NCI-H2081 (cell line): ENCODE measurements at places on chromosomes 13 and 19.

- DNase-seq = no peak
Measured at GRCh38 chr19:49333418-49333805, 1.8 kb upstream of the CD37 start.

- no peak for DNase-seq
Measured at GRCh38 chr13:111503905-111504695, 183.7 kb downstream of the TEX29 start.

DNA sequence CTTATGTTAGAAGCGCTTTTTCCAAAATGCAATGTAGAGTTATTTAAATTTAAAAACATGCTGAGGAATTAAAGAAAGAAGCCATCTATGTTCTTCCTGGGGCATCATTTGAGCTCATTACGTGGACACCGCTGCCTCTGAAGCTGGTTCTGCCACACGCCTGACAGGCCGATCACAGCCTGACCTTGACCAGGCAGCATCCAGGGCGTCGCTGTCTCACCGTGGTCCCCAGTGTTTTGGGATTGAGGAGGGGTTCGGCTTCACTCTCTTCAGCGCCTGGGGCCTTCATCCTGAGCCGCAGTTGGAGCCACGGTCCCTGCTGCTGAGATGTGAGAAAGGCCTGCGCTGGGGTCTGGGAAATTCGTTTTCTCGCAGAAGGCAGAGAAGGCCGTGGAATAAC is 64.0 kb downstream of the ATP11A start:
- no peak for DNase-seq

DNA sequence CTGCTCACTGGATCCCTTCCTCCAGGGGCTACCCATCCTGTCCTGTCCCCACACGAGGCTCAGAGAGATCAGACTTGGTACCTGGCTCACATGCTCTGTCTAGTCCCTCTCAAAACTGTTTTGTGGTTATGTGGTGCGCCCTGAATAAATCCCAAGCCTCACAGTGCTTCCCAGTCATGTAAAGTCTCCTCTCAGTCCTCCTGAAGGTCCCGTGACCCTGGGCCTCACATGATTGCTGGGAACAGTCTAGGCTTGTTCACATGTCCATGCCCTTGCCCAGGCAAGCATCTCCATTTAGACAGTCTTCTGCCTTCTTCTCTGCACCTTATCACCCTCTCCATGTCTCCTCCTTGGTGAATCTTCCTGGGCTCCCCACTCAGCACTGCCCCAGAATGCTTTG is 36.0 kb upstream of the POU2F2 start:
- DNase-seq = no peak

GRCh38 chr13:51221674-51222036 is 543 bp upstream of the FAM124A start:
- no peak for DNase-seq

GRCh38 chr19:28605501-28606268 is 607.3 kb downstream of the UQCRFS1 start:
- DNase-seq = no peak

DNA sequence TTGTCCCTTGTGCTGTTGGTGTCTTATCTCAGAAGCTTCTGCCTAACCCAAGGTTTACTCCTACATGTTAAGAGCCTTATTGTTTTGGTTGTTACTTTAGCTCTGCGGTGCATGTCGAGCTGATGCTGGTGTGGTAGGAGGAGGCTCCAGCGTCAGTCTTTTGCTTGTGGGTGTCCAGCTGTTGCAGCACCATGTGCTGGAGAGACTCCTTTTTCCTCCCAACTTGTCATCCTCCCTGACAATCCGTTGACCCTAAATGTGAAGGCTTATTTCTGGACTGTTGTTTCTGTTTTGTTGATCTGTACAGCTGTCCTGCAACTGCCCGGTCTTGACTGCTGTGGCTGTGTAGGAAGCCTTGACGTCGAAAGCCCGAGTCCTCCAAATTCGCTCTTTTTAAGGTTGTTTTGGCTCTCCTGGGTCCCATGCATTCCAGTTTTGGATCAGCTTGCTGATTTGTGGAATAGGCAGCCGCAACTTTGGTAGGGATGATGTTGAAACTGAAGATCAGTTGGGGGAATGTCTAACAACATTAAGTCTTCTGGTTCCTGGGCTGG is 15.3 kb downstream of the NAXD start:
- DNase-seq = no peak

- DNase-seq = no peak
Measured at GRCh38 chr19:36745870-36746269, 26.7 kb downstream of the ZNF850 start.

DNA sequence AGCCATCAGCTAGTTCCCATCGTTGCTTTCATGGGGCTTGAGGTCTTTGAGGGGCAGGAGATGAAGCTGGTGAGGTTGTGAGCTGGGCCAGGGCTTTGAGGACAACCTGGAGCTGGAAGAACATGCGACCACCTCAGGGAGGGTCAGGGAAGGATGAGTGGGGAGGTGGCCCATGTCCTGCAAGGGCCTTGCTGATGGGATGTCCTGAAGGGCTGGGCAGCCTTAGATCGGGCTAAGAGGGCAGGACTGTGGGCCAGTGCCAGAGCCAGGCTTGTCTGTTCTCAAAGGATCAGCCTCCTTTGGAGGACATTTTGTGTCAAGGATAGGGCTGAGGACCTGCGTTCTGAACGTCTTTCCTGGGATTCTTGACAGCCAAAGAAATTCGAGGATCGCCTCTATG is 10.5 kb downstream of the CYTH2 start:
- no peak for DNase-seq

- DNase-seq = no peak
Measured at GRCh38 chr13:102869948-102870676, 24.3 kb downstream of the ERCC5 start.

GRCh38 chr19:5424192-5424973 is 30.8 kb upstream of the ZNRF4 start:
- no peak for DNase-seq

DNA sequence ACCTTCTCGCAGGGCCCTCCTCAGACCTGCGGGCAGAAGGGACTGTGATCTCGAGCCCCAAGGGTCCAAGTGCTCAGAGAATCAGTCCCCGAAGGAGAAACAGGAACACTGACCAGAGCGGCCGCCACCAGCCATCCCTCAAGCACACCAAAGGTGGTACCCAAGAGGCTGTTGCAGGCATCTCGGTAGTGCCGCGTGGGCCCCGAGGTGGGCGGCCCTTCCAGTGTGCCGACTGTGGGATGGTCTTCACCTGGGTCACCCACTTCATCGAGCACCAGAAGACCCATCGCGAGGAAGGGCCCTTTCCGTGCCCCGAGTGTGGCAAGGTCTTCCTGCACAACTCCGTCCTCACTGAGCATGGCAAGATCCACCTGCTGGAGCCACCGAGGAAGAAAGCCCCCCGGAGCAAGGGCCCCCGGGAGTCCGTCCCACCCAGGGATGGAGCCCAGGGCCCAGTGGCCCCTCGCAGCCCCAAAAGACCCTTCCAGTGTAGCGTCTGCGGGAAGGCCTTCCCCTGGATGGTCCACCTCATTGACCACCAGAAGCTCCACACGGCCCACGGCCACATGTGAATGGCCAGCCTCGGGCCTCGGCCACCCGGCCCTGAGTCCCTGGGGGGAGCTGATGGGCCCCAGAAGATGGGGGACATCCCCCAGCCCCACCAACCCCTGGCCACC is 5.5 kb upstream of the ZNF135 start:
- DNase-seq = no peak

- DNase-seq = no peak
Measured at GRCh38 chr13:97254816-97255215, 32.7 kb downstream of the MBNL2 start.

GRCh38 chr19:19507354-19507753 is 8.0 kb downstream of the TSSK6 start:
- DNase-seq = no peak

DNA sequence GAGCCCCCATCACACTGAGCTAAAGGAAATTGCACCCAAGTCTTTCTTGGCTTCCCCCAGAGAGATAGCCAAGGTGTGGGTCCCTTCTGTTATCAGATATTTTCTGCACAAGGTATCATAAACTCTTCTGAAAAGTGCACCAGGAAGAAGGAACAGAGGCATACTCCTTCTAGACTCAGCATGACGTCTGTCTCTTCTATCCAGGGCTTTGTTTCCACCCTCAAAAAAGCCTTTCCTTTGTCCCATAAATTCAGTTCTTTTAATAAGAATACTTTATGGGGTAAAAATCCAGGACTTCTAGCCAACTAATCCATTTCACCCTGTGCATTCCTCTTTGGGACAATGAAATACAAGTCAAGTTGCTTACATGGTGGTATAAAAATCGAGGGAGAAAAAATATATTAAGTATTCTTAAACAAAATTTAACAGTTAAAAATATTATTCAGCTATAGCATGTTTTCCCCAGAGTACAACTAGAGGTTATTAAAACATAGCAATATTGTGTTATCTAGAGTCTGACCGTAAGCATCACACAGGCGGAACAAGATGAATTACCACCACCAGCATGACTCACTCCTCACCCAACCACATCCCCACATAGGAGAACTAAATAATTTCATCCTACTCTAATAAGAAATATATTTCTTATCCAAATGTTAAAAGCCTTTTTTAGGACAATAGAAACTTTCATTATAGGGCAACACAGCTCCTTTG is 79.9 kb upstream of the GPC6 start:
- DNase-seq = no peak

GRCh38 chr19:48644839-48645619 is 958 bp downstream of the CA11 start:
- DNase-seq = peak; percentile 61

DNA sequence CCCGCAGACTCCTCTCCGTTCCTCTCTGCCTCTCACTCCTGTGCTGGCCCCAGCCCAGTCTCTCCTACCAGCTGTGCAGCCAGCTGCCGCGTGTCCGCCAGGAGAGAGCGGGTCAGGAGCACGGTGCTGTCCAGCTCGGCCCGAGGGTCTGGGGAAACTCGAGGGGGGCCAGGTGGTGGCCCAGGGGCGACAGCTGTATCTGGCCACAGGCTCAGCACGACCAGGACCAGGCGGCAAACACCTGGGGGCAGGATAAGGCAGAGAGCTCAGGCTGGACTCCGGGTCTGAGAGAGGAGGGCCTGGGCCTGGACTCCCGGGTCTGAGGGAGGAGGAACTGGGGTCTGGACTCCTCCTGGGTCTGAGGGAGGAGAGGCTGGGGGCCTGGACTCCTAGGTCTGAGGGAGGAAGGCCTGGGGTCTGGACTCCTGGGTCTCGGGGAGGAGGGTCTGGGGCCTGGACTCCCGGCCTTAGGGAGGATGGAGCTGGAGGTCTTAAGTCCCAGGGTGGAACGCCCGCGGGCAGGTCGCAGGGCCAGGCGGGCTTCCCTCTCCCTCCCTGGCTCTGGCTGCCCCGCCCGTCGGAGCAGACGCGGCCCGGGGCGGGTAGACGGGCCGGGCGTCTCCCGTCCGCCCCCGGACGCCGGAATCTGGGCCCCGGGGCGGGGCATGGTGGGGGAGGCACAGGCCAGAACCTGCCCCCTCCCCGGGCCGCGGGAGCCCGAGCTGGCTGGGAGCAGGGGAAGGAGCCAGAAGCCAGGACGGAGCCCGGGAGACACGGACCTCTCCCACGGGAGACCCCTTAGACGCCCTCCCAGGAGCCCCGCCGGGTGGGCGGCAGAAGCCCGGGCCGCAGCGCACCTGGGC is 1.3 kb downstream of the IL11 start:
- DNase-seq = no peak

- no peak for DNase-seq
Measured at GRCh38 chr19:50362030-50362412, 3.4 kb downstream of the NAPSA start.

DNA sequence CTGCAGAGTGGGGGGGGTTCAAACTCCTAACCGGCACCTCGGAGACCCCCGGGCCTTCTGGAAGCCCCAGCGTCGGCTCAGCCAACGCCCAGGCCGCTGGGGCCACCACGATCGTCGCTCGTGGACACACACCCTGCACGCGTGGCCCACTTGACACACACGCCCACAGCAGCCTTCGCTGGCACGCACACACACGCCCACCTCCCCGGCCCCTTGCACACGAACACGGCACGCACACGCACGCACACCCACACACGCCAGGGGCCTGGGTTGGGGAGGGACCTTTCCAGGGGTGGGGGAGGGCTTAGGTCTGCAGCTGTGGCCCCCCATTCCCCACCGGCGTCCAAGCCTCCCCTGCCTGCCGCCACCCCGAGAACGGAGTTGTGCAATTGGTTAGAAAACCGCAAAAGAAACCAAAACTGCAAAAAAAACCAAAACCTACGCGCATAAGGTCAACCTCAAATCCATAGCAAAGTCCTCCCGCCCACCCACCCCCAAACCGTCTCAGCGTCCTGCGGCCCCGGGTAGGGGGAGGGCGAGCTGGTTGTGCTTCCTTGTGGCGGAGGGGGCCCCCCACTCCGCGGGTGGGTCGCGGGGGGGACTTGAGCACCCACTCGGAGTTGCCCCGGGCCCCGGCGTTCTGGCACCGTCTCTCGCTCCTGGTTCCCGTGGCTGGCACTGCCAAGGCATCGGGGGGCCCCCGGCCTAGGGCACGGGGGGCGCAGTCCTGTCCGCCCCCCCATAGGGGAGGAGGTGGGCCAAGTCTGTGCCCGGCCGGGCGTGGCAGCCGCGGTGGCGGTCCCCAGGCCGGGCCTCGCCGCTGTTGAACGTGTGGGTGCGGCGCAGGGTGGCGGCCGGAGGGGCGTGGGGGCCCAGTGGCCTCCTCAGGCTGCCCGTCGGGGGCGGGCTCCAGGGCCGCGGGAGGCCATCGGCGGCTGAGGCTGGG is 3.3 kb upstream of the LRG1 start:
- DNase-seq = no peak

DNA sequence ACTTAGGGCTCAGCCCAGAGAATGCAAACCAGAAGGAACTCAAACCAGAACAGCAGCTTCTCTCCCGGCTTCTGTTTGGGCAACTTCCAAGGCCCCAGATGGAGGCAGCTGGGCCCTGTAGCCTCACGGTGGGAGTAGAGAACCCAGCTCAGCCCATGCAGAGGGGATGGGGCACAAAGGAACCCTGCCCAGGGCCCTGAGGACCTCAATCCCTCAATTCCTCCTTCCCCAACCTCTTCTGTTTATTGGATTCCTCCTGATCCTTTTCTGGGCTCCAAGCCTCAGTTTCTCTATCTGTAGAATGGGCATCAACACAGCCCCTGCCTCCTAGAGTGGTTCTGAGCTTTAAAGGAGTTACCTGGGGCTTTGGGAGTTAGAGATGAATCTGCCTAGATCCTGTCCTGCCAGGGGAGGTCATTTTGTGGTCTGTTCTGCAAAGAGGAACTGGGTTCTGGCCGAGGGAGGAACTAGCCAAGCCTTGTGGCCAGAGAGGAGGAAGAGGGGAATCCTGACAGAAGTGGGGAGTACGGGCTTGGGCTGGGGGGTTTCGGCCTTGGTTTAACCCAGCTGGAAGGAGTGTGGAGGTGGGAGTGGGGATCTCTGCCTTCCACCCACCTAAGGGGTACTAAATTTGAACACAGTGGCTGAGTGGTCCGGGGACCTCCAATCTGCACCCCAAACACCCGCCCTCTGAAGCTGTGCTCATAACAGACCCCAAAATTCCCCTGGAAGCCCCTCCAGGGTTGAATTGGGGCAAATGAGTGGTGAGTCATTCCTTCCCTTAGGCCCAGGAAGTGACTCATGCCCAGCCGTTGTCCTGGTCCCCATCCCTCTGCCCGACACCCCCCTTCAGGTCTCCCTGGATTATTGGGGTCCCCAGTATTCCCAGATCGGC is 2.7 kb downstream of the ADGRE5 start:
- DNase-seq = no peak

DNA sequence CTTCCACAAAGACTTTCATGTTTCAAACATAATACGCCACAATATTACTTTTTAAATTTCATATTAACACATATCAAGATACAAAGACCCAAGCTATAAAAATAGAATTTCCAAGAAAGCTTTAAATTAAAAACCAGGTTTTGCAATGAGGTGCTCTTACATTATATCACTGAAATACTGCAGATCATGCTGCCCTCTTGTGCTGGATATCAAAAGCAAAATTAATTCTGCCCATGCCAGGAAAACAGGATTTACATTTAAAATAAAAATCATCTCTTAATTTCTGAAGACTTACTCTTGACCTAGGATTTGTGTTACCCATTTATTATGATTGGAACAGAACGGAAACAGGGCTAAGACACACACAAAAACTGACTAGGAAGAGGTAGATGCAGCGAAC is 145.0 kb downstream of the ABCC4 start:
- no peak for DNase-seq
